NCI-H82 (cell line): ENCODE measurements at places on chromosomes 7 and 10.
A peak's percentile ranks its signal among the peaks of the same experiment; 100 is the strongest.

- no peak for DNase-seq
Measured at GRCh38 chr10:46515793-46516192, 40.7 kb downstream of the GPRIN2 start.

GRCh38 chr7:11104578-11104977, 130.9 kb downstream of the PHF14 start:
- no peak for DNase-seq

DNA sequence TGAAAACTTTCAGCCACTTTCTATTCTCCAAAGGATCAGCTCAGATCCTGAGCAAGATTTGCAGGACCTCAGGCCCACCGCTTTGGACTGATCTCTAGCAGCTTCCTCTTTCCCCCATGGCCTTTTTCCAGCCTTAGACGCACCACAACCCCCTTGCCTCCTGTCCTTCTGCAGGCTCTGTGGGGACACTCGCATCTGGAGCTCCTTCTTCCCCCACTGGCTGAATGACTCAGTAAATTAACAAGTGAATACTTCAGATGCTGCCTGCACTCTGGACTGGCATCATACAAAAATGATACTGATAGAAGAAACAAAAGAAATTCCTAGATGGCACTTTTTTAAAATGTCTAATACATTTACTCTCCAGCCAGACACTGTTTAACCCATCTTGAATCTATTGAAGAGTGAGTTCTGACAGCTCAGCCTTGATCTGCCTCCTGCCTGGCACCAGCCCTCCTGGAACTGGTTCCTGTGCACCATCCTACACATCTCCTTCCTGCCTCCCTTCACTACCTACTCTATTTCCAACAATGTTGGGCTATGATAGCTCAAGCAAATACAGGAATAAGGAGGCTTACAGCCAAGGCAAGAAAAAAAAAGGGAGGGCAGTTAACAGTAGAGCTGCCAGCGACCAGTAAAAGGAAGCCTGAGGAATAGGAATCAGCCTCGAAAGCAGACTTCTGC, 3.3 kb downstream of the FRMPD2 start:
- DNase-seq: no peak

- DNase-seq: peak; percentile 86
Measured at GRCh38 chr7:97024209-97025129, at the start of gene DLX5. Gene DLX5, minus strand, starts transcription at chr7:97024831. Its CDS starts 208 bp downstream, at chr7:97024623.

DNA sequence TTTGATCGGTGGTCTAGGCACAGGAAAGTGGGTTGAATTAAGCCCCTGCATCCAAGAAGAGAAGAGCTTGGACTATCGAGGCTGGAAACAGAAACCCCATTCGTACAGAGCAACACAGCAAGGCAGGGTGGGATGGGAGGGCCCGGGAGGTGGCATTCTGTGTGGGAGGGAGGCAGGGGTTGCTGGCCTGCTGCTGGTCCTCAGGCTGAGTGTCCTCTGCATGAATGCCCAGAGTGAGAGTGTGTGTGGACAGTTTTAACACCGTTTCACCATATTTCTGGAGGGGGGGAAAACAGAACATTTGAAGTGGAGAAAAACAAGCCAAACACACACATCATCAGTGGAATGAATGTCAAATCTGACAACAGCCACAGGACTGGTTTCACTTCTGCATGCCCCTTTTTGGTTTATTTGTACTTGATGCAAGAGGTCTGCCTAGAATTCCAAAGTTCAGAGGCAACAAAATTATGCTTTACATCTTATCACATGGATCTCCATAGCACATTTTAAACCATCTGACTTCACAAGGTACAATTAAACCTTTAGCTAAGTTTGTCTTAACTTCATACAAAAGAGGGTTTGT, 11.1 kb upstream of the ENO4 start:
- DNase-seq: no peak

DNA sequence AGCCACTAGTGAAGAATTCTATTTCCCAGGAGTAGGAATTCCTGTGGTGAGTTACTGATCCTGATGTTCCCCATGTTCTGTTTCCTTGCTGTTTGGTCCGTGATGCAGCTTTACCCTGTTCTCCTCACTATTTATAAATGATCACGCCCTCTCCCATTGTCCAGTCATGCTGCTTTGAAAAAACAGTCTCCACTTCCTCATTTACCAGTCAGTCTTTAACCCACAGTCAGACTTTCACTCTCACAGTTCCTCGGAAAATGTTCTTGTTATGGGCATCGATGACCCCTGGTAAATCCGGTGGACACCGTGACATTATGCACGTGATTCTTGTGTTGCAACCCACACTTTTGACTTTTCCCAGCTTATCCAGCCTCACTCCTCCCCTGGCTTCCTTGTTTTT, 14.4 kb downstream of the SCIN start:
- DNase-seq: no peak

DNA sequence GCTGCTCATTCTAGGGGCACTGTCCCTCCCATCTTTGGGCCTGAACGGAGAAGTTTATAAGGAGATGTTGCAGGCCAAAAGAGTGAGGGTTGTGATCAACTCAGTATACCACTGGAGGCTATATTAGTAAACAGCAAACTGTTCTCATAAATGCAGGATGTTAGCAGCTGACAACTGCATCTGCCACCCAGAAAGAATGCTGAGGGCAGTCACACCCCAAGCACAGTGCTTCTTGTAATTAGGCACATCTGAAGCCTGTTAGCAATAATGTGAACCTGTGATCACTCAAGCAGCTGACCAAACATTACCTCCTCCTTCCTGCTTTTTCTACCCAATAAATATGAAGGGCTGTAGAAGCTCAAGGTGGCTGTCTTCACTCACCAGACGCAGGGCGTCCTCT, 38.4 kb upstream of the ZNF138 start:
- DNase-seq: no peak
